Hindlimb muscle (tissue), 1 donor: ENCODE measurements at places on chromosomes 4 and X.
A peak's percentile ranks its signal among the peaks of the same experiment; 100 is the strongest.

- peak; percentile 40 for DNase-seq
Observed at GRCh38 chr4:188439641-188440311, 300.5 kb downstream of the TRIML1 start.

GRCh38 chrX:48083212-48083611 lies 11.8 kb upstream of the ZNF630 start:
- DNase-seq = peak; percentile 34

- no peak for DNase-seq
Observed at GRCh38 chr4:89539374-89539773, 231.8 kb upstream of the GPRIN3 start.

- no peak for DNase-seq
Observed at GRCh38 chr4:186058253-186058979, 10.5 kb upstream of the TLR3 start.

DNA sequence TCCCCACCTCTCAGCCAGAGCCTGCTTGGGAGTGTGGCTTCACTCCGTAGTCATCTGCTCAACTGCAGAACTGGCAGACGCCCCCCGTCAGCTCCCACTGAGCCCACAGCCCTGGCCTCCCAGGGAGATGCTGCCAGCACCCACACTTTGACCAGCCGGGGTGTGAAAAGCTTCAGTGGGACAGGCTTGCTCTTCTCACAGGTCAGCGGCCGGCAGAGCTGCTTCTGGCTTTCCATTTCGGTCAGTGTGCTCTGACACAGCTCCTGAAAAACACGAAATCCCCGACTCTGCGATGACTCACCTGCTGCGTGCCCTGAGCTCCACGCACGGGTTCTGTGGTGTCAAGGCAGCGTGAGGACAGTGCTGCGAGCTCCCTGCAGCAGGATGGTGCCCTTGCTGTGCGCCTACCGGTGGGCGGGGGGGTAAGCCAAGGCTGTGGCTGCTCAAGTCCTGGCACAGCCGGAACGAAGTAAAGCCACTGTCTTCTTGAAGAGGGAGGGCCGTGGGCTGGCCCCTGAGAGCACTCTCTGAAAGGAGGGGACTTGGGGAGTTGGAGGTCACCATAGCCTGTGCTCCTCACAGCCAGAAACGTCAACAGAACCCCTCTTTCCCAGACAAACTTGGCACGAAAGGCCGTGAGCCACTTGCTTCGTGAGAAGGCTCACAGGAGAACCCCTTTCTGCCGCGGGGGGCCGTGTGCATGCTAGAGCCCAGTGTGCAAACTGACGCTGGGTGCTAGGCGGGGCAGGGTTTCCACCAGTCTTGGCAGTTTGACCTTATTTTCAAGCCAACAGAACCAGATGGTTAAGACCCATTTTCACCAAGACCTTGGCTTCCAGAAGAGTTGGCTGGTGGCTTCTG lies 23.6 kb downstream of the NOP14 start:
- DNase-seq = no peak

DNA sequence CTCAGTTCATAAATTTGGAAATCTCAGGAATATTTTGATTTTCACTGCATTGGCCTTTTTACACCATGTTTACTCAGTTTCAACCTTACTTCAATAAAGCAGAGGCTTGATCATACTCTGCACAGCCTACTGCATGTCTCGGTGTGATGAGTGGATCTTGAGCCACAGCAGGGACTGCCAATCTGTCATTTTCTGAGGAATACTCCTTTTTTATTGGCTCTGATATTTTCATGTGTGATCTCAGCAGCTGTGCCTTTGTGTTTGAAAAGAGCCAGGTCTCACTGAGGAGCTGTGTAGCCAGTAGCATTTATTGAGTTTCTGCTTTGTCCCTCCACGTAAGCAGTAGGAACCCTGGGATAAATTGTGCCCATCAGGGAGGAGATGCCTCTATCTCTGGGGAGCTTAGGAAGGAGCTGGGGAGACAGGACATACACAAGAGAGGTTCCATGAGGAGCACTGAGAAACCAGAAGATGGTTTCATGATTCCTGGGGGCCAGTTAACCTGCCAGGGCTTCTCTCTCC lies 18.9 kb upstream of the TRIM2 start:
- DNase-seq = no peak

GRCh38 chr4:102598086-102598761 lies 97.1 kb downstream of the NFKB1 start:
- no peak for DNase-seq

- no peak for DNase-seq
Observed at GRCh38 chr4:69092190-69092589, 4.1 kb upstream of the UGT2B7 start.

GRCh38 chr4:68865760-68866159 lies 50.0 kb downstream of the UGT2B10 start:
- DNase-seq = no peak

DNA sequence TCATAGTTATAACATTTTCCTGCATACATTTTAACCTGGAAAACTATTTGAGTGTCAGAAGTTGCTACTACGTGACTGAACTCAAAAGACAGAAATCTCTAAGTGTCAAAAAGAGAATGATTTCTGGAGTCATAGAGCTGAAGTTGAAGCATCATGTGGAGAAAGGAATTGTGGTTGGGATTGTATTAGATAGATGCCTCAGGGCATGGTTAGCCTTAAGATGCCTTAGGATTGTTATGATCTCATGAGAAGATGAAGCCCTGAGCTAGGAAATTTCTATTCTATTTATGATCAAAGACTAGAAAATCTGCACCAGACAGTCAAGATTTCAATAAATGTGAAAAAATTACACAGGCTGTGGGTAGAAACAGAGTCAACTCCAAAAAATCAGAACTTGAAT lies 20.2 kb downstream of the EPGN start:
- DNase-seq = no peak

DNA sequence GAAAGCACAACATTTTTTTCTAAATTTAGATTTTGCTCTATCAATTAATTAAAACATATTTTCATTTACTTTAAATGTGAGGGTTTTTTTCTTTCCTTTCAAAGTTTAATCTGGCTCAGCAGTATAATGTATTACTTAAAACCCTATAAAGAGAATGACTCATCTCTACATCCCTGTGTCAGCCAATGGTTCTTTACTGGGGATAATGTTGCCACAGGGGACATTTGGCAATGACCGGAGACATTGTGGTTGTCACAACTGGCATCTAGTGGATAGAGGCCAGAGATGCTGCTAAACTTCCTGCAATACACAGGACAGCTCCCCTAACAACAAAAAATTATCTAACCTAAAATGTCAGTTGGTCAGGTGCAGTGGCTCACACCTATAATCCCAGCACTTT lies 53.8 kb downstream of the SYNPO2 start:
- no peak for DNase-seq

DNA sequence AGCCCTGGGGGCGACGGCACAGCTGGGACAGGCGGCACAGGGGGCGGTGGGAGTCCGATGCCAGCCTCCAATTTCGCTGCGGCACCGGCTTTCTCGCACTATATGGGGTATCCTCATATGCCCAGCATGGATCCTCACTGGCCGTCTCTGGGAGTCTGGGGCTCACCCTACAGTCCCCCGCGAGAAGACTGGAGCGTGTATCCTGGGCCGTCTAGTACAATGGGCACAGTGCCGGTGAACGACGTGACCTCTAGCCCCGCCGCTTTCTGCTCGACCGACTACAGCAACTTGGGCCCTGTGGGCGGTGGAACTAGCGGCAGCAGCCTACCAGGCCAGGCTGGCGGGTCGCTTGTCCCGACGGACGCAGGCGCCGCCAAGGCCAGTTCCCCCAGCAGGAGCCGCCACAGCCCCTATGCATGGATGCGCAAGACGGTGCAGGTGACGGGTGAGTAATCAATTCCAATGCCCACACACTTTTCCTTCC lies 500 bp downstream of the CDX4 start:
- no peak for DNase-seq

GRCh38 chr4:11954093-11954492 lies 525.4 kb upstream of the HS3ST1 start:
- no peak for DNase-seq

DNA sequence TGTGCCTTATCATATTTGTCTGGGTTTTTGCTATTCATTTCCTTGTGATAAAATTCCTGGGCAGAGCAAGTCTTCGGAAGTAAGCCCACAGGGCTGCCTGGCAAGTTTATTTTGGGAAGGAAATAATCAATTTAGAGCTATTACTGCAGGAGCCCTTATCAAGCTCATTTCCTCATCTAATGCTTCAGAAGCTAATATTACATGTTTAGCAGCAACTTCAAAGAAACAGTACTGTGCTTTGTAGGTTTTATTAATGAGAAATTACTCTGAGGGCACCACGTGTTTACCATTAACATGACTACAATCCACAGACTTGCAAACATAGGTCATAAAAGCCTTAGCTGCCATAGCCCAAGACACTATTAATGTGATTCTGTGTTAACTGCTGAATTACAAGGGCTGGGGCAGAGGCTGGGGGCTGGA lies 540.0 kb downstream of the SPRY1 start:
- no peak for DNase-seq

- no peak for DNase-seq
Observed at GRCh38 chr4:3030566-3031356, 43.6 kb downstream of the HTT-AS start.

DNA sequence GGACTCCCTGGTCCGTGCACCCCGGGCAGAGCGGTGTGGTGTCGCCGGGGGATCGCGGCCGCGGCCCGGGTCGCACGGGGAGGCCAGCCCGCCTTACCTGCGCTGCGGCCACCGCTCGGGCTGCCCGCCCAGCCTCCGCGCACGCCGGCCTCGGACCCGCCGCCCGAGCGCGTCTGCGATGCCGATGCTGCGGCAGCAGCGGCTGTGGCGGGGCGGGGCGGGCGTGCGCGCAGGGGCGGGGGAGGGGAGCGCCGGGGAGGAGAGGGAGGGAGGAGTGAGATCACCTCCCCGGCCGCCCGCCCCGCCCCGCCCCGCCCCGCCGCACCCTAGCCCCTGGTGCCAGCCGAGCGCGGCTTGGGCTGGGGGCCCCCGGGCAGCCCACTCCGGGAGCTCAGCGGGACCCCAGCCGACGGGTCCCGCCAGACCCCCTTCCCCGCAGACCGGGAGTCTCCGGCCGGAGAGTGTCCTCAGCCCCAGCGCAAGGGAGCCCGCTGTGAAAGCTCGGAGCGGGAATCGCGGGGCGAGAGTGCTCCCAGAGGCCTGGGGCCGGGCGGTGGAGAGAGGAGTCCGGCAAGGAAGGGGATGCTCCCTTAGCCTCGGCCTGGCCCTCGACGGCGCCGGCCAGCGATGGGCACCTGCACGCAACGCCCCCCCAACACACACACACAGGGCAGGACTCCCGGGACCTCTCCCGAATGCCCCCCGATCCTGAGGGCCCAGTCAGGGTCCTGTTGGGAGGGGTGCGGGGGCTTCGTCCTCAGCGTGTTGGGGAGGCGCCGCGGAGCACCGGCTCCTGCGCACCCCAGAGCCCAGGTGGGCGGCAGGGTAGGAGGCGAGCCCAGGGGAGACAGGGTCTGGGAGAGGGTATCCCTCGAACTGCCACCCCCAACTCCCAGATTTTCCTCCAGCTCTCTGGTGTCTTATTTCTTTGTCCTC lies at the start of gene L1CAM:
Gene L1CAM, minus strand, starts transcription at position 206 of the 936 bp plus-strand sequence. CDS start 10,337 bp downstream, outside the sequence.
- no peak for DNase-seq

GRCh38 chr4:187283201-187283955 lies 559.7 kb upstream of the FAT1 start:
- DNase-seq = peak; percentile 28

DNA sequence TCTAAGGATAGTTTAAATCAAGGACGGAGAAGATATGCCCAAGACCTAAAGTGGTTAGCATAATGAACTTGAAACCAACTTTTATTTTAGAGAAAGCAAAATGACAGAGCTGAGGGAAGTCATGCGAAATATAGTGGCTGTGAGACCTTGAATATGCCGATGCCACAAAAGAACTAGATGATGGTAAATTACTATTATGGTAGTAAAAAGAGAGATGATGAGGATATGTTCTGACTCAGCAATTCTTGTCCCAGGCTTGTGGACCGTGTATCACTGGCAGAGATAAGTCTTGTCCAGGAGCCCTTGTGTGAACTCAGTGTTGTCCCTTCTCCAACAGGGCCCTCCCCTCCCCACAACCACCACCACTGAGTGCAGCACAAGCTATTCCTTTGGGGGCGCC lies 1605.6 kb upstream of the TENM3 start:
- DNase-seq = no peak

DNA sequence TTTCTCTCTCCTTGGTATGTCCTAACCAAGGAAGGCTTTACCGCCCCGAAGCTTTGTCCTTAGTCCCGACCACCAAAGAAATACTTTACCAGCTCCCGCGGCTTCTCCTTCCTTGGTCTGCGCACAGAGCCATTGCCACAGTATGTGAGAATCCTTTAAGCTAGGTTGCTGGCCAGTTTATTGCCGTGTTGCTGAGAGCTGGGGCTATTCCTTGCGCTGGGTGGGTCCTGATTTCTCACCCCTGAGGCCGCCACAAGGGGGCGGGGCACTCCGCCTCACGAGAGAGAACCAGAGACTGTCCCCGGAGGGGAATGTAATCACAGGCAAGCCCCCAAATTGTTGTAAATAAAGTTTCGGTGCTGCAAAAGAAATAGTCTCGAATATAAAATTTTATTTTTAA lies 331.0 kb upstream of the PCDH10 start:
- no peak for DNase-seq

GRCh38 chr4:24007860-24008261 lies 118.0 kb upstream of the PPARGC1A start:
- DNase-seq = no peak

DNA sequence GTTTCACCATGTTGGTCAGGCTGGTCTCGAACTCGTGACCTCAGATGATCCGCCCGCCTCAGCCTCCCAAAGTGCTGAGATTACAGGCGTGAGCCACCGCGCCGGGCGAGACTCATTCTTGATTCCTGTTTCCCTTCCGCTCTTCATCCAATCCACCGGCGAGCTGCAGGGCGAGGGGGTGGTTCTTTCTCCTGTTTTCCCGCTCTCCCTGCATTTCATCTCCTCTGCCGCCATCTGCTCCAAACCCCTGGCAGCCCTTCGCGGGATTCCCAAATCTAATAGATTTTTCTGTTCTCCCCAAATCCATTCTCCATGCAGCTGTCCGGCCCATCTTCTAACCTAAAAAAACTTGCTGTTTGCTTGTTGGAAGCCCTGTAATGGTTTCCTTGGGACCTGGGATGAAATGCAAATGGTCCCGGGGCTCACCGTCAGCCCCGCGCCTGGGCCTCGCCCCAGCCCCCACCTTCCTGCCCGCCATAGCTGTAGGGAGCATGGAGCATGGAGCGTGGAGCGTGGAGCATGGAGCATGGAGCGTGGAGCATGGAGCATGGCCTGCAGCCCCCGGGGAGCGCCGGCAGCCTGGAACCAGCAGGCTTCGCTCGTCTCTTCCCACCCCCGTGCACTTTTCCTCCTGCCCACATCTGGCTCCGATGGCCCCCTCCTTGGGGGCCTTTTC lies 1.1 kb downstream of the ZFP42 start:
- no peak for DNase-seq

GRCh38 chr4:133808151-133808550 lies 393.4 kb downstream of the PABPC4L start:
- DNase-seq = no peak

DNA sequence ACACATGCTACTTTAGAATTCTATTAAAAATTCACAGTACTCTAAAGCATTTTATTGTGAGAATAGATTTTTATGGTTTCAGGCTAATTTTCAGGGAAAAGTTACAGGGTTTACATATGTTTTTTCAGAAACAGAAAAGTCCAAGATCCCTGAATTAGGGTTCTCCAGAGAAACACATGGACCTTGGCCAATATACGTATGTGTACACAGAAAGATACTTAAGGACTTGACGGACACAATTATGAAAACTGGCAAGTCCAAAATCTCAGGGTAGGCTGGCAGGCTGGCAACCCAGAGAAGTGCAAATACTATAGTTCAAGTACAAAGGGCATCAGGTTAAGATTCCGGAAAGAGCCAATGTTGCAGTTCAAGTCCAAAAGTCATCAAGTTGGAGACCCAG lies 1897.8 kb upstream of the PCDH10 start:
- DNase-seq = peak; percentile 15
